ENCODE measurements at places on chromosomes 6 and 20.

DNA sequence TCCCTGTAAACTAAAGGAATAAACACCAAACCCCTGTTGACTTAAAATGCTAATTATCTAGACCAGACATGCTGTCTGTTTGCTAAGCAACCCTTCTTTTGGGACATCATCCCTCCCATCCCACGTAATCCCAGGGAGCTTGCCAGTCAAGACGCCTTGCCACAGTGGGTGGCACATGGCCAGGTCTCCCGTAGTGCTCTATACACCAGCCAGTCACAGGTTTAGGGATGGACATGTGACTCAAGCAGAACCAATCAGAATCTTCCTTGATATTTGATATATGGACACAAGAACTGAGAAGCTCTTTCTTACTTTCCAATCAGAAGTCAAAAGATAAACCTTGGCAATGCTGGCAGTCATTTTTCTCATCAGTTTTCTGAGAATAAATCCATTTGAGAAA is 60.0 kb downstream of the CNKSR3 start:
- DNase-seq: peak; percentile 93

GRCh38 chr6:48568856-48569255 is 457.9 kb upstream of the PTCHD4 start:
- no peak for DNase-seq

GRCh38 chr6:127550403-127550802 is 26.6 kb upstream of the C6orf58 start:
- DNase-seq: no peak

- no peak for DNase-seq
Observed at GRCh38 chr6:34514593-34515472, 41.3 kb downstream of the SPDEF start.

- peak; percentile 77 for DNase-seq
Observed at GRCh38 chr6:3157131-3157933, at the start of gene TUBB2A. Gene TUBB2A, minus strand, starts transcription at chr6:3157544. Its CDS starts 81 bp downstream, at chr6:3157463.

- DNase-seq: no peak
Observed at GRCh38 chr6:55064711-55065420, 109.4 kb upstream of the HCRTR2 start.

GRCh38 chr6:107689951-107690642 is 134.0 kb downstream of the SCML4 start:
- DNase-seq: no peak

GRCh38 chr6:42313038-42313437 is 95.4 kb upstream of the MRPS10 start:
- no peak for DNase-seq

DNA sequence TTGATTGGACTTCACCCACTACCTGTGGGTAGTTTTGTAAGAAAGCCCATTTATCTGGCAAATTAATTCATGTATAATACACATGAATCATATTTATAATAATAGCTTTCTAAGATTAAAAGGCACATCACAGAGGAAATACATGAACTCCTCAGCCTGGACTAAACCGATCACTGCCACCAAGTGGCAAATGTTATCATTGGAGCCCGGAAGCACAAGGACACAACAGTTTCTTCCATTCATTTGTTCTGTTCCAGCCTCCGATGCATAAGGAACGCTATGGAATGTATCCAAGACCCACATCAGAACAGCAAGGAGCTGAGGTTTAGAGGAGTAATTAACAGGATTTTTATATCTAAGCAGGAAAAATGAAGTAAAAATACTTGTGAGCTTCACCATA is 13.9 kb upstream of the IPCEF1 start:
- peak; percentile 23 for DNase-seq

DNA sequence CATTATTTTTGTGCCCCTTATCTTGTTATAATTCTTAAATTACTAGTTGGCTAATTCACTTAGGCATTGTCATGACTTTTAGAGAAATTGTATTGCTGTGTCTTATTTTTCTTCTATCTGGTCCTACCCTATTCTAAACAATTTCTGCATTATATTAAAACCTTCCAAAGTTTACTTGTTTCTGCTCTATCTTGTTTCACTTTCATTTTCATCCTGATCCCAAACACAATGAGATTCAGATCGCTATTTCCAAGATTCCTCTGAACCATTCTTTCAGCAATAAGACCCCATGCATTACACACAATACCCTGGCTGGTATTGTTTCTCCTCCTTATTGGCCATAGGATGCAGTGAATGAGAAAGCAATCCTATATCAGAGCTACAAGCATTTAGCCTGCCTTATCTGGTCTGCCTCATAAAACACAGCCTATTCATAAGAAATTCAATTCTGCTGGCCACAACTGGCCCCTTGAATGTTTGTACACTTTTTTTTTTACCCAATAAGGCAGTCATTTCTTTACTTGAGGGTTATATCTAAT is 69.9 kb upstream of the POU3F2 start:
- DNase-seq: no peak

DNA sequence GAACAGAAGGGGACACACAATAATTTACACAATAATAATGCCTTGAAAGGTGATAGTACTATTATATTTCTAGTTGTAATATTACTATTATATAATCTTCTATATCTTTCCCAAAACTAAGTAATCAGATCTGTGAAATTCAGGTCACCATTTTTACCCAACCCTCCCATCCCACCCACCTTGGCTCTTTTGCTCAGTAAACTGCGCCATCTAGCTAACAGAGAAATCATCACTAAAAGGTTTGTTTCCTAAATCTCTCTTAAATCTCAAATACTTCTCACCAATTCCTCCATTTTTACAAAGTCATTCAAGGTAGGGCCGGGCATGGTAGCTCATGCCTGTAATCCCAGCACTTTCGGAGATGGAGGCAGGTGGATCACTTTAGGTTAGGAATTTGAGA is 83.4 kb downstream of the CDK19 start:
- no peak for DNase-seq

- no peak for DNase-seq
Observed at GRCh38 chr6:9532621-9533557, 882.0 kb downstream of the TFAP2A start.

GRCh38 chr6:33824461-33825154 is 20.8 kb upstream of the MLN start:
- no peak for DNase-seq

DNA sequence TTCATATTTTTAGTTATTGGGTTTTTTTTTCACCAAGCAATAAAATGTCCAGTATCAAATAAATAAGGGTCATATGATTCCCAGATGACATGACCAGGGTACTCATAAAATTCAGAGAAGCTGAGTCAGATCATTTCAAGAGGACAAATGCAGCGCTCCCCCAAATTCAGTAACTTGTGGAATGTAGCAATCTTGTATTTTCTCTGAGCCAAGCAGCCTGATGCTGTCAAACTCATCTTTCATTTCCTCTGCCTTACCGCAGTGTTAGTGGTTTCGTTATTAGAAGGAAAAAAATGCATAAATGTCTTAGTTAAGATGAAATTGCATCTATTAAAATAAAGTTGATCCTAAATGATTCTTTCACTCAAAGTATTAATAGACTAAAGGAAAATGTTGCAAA is 57.8 kb upstream of the EDN1 start:
- no peak for DNase-seq
